ENCODE measurements at places on chromosomes 3 and 15.
A peak's percentile ranks its signal among the peaks of the same experiment; 100 is the strongest.

DNA sequence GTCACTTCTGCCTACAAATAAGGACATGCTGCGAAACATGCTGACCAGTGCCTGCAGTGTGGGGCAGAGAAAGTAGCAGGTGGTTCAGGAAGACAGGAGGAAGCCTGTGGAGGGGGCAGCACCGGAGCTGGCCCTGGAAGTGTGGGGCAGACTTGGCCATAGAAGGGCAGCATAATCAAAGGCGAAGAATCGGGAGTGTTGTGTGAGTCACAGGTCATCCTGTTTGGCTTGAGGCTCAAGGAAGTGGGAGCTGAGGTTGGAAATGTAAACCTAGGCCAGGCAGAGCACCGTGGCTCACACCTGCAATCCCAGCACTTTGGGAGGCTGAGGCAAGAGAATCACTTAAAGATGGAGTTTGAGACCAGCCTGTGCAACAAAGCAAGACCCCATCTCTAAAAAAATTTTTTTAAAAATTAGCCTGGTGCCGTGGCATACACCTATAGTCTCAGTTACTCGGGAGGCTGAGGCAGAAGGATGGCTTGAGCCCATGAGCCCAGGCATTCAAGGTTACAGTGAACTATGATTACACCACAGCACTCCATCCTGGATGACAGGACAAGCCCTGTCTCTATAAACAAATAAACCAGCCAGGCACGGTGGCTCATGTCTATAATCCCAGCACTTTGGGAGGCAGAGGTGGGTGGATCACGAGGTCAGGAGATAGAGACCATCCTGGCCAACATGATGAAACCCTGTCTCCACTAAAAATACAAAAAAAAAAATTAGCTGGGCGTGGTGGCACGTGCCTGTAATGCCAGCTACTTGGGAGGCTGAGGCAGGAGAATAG lies 54.0 kb downstream of the FAM43A start:
- no peak for DNase-seq

GRCh38 chr3:128215800-128216495 lies 62.7 kb downstream of the EEFSEC start:
- DNase-seq, result no peak

- no peak for DNase-seq
These were observed 450.1 kb upstream of the TBL1XR1 start for GRCh38 chr3:177647341-177647740.

DNA sequence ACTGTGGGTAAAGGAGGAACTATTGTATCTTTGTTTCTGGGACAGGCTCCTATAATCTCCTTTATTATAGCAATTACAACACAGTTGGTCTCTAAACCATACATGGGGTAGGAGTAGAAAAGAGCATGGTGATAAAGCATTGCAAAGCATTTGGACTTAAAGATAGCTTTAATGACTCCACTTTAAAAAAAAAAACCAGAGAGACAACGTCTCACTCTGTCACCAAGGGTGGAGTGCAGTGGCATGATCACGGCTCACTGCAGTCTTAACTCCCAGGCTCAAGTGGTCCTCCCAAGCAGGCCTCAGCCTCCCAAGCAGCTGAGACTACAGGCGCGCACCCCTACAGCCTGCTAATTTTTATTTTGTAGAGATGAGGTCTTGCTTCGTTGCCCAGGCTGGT lies 68.2 kb downstream of the DENND4A start:
- DNase-seq, result no peak

DNA sequence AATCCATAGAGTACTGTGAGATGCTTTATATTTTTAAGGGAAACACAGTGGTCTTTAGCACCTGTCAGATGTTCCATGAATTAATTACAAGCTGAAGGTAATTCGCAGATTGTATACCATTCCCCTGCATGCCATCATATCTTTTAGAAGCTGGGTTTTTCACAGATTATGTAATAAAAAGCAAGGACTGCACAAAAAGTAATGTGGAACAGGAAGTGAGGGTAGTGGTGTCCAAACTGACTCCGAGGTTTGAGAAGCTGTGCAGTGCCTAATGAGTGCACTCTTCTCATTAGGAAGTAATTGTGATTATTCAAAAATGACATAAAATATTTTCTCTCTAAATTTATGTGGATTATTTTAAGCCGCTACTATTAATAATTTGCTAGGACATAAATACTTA lies 123.2 kb downstream of the GOLIM4 start:
- no peak for DNase-seq

DNA sequence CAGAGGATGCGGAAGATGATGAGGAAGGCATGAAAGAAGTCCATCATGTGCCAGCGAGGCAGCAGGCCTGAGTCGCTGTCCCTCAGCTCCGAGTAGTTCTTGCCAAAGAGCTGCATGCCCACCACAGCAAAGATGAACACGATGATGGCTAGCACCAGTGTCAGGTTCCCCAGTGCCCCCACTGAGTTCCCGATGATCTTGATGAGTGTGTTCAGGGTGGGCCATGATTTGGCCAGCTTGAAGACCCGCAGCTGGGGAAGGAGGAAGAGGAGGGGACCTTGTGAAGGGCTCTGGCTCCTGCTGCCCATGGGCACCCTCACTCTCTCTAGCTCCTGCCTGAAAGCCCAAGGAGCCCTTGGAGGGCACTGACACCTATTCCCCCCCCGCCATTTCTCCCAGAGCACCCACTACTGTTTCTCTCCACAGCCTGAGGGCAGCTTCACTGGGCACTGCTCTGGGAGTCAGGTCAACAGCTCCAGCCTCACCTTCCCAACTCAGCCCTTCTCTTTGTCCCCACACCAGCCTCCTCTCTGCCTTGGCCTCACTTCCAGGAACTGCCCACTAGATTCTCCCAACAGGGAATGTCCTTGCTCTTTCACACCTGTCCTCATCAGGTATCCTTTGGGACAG lies 63.6 kb downstream of the SCN5A start:
- DNase-seq, result no peak

DNA sequence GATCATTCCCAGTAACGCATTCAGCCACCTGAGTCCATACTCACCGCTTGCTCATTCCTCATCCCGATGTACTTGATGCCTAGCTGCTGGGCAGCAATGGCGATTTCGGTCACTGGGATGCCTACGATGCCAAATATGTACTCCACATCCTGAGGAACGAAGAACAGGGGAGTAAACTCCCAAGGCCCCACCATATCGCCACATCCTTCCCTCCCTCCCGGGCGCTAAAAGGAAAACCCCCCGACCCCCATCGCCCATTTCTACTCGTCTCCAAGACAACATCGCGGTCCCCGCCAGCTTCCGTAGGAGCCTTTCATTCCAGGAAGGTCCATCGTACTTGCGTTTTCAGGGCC lies 347 bp downstream of the HACL1 start:
- no peak for DNase-seq

DNA sequence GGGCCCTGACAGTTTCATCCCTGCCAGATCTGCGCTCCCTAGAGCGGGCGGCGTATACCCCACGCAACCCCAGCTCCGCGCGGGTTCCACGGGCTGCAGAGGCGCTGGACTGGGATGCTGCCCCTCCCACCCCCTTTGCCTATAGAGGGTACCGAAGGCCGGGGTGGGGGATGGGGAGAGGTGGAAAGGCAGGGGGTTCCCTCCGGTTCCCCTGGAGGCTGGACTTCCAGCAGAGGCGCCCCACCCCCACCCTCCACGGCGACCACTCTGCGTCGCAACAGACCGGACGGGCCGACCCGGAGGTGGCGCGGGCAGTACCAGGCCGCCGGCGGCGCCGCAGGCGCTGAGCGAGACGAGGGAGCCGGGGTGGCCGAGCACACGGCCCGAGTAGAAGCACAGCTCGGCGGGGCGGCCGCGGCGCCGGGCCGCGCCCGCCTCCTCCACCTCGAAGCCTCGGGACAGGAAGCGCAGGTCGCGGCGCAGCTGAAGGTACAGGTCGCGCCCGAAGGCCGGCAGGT lies 995 bp downstream of the ADAMTS17 start:
- no peak for DNase-seq

DNA sequence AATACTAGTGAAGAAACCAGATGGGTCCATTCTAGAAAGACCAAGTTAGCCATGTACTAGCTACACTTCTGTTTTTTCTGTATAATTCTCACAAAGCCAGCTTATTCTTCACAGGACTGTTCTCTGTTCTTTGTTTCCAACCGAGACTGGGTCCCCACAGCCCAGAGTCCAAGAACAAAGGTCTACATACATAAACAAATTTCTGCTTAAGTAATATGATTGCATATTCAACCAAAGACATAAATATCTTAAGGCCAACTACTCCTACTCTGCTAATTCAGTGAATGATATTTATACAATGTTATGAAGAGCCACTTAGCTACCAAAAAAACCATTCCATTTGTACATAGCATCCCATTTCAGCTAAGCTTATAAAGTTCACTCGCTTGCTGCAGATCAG lies 299.8 kb upstream of the CCDC54 start:
- DNase-seq, result no peak

DNA sequence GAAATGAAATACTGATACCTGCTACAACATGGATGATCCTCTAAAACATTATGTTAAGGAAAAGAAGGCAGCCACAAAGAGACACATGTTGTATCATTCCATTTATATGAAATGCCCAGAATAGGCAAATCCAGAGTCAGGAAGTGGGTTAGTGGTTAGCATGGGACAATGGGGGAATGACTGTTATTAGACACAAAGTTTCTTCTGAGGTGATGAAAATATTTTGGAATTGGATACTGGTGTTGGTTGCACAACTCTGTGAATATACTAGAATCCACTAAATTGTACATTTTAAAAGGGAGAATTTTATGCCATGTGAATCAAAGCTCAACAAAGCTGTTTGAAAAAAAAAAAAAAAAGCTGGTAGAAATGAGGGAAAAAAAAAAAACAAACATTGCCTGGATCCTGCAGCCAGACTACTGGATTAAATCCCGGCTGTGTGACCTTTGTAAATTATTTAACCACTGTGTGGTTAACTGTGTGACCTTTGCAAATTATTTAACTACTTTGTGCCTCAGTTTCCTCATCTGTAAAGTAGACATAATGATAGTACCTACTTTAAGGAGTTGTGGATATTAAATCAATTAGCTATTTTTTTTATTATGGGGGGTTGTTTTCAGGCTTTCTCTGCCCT lies 75.6 kb upstream of the PRICKLE2 start:
- peak; percentile 88 for DNase-seq

DNA sequence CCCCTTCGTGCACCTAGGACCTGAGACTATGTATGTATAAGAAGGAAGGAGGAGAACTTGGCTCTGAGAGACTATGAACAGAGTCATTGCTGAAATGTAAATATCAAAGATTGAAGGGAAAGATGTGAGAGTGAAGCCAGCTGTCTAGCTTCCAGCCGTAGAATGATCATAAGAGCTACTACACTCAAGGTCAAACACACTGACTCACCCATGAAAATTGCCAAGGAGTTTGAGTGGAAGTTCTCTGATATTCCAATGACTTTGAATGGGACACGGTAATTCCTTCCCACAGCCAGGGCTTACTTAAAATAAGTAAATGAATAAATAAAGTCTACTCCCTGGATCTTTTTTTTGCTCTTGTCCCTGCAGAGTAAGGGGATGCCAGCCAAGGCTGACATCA lies 398.9 kb upstream of the TPRG1 start:
- DNase-seq, result peak; percentile 91

DNA sequence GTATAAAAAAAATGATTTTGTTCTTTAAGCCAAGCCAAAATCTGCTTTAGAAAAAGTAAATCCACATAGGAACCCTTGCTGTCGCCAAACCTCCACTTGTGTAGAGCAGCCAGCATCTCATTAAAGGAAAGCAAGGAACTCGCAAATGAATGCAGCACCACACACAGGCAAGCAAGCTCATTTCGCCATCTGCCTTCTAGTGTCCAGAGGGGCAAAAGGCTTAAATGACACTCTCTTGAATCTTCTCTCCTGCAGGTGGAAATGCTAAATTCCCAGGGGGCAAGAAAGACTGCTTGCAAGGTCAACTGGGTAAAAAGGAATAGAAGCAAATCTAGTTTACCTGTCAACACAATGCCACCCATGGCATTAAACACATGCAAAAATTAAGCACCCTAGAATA lies 2.4 kb downstream of the MB21D2 start:
- DNase-seq, result peak; percentile 68

DNA sequence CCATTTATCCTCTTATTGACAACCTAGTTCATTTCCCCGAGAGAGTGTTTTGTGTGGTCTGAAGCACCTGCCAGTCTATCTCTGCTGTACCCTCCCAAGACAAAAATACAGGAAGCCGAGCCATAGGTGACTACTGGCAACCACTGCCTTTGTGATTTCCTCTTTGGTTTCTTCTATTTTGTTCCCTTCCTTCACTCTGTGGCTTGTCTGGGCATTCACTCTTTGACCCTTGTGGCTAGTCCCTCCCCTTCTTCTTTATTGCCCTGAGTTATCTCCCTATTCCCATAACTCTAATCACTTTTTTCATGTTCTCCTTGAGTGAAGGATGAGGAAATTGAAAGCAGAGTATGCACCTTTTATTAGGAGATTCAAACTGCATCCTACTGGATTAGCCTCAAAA lies at the start of gene ADGRG7:
ADGRG7 (plus strand) TSS at position 297 of the 400 bp plus-strand sequence. CDS start 256 bp downstream, outside the sequence.
- no peak for DNase-seq

- peak; percentile 25 for DNase-seq
These were observed 13.2 kb downstream of the IQCB1 start for GRCh38 chr3:121821421-121822199.

GRCh38 chr15:34490417-34491193 lies 53.0 kb upstream of the GOLGA8A start:
- no peak for DNase-seq

DNA sequence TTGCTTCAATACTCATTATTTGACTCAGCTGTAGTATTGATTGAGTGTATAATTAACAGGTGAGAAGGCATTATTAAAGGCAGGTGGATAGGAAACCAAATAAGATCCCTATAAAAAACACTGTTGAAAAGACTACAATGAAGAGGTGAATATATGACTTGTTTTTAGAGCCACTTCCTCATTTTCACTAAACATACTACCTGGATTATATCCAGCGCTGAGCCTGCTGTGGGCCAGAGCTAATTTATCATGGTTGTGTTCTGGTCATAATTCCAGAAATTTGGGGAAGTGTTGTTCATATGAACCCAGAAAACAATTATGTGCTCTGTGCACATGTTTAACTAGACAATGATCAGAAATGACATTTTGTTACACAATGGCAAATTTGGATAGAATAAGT lies 235.3 kb upstream of the MME start:
- no peak for DNase-seq

DNA sequence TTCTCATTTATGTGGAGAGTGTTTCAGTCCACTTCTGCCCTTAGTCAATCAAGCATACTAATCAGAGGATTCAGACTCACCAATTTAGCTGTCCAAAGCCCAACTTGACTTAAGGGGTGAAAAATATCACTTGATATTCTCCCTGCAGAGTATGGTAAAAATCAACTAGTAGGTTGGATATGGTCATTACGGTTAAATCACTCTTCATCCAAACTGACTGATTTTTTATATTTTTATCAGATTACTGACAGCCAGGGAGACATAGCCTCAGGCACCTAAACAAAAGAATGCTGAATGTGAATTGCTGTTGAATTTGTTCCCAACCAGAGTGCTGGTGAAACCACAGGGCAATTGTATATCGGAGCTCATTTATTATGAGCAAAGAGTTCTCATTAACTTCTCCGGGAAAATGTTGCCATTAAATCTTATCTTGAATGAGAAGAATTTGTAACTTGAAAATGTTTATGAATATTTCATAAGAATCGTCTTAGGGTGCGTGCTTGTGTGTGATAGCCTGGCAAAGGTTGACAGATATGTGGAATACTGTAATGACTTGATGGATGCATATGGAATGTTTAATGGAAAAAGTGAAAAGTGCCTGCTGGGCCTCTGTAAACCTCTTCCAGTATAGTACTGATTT lies 411.2 kb downstream of the NAALADL2 start:
- DNase-seq, result peak; percentile 64

All from fibroblast of the aortic adventitia (primary cell).